Germinal center (tissue), 1 donor: ENCODE measurements at places on chromosomes 7 and 10.

DNA sequence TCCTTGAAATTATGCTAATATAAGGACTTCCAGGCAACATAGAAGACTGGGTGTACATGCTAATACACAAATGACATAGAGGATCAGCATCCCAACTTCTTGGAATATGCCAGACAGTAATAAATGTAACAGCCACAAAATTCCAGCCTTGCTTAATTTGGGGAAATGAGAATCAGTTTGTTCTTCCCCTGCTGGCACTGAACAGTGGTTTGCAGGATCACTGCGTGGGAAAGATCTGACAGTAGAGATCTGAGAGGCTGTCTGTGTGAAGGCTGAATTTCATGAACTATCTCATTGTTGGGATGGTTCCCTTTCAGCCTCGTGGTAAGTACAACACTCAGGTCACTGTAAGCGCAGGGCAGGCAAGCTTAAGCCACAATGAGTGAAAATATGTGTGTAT lies 1078.0 kb downstream of the LRMDA start:
- no peak for DNase-seq

DNA sequence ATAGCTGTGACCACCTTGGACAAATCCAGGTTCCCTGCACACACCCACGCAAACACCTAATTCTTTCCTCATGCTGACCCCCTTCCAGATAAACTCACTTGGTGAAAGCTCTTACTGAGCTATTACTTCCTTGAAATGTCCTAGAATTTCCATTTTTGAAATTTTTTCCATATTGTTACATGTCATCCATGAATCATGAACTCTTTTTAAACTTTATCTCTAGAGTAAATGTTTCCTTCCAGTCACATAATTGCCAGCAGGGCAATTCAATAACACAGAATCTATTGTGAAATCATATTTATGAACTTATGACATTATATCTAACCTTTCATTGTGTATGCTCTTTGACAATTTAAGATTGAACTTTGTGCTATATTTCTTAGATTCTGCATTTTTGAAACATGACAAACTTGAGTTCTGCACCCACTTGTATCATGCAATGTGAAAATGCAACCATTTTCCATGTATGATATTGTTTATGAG lies 26.8 kb upstream of the FGL2 start:
- no peak for DNase-seq

DNA sequence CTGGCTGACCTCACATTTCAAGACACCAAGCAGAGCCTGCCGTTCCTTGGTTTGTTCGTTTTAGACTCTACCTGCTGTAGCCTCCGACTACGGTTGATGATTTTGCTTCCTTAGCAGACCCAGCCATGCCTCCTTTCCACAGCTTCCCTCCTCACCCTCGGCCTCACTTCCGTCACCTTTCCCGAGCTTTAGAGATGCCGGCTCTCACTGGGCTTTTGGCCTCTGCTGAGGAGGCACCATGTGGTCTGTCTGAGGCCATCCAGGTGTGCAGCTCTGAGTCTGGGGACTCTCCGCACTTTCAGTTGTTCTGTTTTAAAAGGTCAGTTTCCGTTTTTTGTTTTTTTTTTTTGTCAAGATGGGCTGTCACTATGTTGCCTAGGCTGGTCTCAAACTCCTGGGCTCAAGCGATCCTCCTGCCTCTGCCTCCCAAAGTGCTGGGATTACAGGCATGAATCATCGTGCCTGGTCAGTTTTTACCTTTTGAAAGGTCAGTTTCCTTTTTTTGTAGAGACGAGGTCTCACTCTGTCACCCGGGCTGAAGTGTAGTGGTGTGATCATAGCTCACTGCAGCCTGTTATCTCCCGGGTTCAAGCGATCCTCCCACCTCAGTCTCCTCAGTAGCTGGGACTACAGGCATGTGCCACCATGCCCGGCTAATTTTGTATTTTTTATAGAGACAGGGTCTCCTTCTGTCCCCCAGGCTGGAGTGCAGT lies 11.7 kb downstream of the ORAI2 start:
- DNase-seq = peak; percentile 60

GRCh38 chr7:116405810-116406209 lies 93.7 kb upstream of the CAV2 start:
- DNase-seq = no peak

GRCh38 chr10:109982812-109983211 lies 25.0 kb upstream of the ADD3 start:
- DNase-seq = no peak

DNA sequence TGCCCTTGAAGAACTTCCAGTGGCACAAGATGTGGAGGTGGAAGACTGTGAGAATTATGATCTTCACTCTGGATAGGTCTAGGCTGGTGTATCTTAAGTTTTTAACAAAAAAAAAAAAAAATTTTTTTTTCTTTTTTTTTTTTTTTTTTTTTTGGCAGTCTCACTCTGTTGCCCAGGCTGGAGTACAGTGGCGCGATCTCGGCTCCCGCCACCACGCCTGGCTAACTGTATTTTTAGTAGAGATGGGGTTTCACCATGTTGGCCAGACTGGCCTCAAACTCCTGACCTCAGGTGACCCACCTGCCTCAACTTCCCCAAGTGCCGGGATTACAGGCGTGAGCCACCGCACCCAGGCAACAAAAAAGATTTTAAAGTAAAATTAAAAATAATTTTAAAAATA lies 37.9 kb downstream of the WAPL start:
- DNase-seq = no peak
